ENCODE measurements at places on chromosomes 2 and 18.

DNA sequence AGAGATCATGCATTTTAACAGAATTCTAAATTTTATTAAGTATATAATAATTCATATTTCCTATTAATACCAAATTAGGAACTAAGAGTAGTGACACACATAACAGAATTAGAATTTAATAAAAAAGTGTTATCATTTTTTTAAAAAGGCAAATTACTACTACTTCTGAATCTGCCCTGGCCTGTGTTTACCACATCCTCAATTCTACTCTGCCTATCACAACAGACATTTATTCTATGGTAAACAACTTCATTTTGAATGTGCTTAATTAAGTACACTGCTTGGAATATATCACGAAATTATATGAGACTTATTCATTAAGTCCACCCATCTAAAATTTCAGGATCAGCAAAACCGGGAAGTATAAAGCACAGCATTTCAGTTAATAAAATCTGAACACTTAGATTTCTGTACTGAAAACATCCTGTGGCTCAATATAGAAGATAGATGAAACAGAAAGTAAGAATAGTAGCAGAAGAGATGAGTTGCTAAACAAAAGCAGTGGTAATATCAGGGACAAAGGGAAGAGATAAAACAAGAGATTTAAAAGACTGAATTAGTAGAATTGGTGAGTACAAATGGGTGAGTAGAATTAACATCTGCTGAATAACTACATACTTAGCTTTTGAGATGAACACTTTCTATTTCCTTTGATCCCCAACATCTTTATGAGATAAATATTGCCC lies 3.7 kb downstream of the SMC6 start:
- no peak for DNase-seq

GRCh38 chr2:73611193-73611592 lies 31.0 kb downstream of the NAT8 start:
- DNase-seq: no peak

- DNase-seq: no peak
Observed at GRCh38 chr18:7020995-7021777, 96.4 kb downstream of the LAMA1 start.

DNA sequence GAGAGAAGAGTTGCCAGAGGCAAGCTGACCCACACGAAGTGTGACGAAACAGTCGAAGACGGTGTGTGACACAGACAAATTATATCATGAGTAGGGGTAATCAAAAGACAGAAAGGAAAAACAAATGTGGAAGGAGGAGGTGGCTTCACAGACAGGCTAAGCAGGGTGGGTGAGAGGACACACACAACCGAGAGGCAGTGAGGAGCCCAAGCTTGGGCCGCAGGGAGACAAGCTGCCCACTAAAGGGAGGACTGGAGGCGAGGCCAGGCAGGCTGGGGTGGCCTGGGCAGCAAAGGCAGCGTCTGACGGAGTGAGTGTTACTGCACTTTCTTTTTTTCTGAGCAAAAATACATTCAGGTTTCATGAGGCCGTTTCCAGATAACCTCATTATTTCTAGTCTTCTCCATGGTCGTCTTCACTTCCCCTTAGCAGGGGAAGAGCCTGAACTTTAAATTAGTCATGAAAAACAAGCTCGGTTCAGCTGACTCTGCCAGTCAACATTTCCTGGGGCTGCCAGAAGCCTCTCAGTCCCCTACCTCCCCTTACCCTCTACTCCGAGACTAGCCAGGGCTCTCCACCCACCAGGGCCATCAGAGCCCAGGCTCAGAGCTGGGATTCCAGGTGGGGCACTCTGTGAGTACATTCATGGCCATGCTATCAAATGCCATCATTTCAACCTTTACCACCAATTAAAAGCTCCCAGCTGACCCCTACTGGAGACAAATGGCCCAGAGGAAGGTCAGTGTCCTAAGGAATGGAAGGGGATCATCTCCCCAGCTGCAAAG lies 13.8 kb upstream of the ZFP36L2 start:
- DNase-seq: no peak

GRCh38 chr18:49677762-49678413 lies 116.0 kb downstream of the LIPG start:
- DNase-seq: no peak

GRCh38 chr2:97766567-97766966 lies 53.2 kb downstream of the ZAP70 start:
- DNase-seq: no peak

DNA sequence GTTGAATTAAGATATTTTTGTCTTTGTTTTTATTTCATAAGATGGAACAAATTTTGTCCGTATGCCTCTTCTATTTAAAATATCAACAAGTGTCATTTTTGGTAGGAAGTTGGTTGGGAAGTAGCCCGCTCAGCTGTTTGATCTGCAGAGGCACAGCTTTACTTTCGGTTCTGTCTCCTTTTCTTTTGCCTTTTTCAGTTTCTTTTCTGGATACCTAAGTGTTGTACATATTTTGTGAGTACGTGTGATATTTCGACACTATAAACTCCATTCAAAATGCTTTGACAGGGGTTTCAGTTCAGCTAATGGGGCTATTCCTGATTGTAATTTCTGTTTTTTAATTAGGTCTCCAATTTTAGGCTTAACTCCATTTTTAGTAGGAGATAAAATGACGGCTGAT lies 1785.0 kb upstream of the LRRTM1 start:
- DNase-seq: no peak

GRCh38 chr2:102726128-102727087 lies 35.4 kb upstream of the TMEM182 start:
- no peak for DNase-seq

- DNase-seq: no peak
Observed at GRCh38 chr18:79877163-79878091, 74.0 kb downstream of the SLC66A2 start.

- DNase-seq: no peak
Observed at GRCh38 chr18:48347756-48348326, 61.3 kb downstream of the ZBTB7C start.

GRCh38 chr2:170991398-170992182 lies 62.5 kb downstream of the GORASP2 start:
- no peak for DNase-seq

GRCh38 chr2:7730449-7730848 lies 813.2 kb downstream of the RNF144A start:
- no peak for DNase-seq

- no peak for DNase-seq
Observed at GRCh38 chr18:46182633-46183358, 78.6 kb downstream of the HAUS1 start.

GRCh38 chr2:28644760-28645159 lies 106.9 kb upstream of the PPP1CB start:
- DNase-seq: no peak

GRCh38 chr18:76678248-76678647 lies 144.1 kb upstream of the ZNF236 start:
- DNase-seq: no peak

DNA sequence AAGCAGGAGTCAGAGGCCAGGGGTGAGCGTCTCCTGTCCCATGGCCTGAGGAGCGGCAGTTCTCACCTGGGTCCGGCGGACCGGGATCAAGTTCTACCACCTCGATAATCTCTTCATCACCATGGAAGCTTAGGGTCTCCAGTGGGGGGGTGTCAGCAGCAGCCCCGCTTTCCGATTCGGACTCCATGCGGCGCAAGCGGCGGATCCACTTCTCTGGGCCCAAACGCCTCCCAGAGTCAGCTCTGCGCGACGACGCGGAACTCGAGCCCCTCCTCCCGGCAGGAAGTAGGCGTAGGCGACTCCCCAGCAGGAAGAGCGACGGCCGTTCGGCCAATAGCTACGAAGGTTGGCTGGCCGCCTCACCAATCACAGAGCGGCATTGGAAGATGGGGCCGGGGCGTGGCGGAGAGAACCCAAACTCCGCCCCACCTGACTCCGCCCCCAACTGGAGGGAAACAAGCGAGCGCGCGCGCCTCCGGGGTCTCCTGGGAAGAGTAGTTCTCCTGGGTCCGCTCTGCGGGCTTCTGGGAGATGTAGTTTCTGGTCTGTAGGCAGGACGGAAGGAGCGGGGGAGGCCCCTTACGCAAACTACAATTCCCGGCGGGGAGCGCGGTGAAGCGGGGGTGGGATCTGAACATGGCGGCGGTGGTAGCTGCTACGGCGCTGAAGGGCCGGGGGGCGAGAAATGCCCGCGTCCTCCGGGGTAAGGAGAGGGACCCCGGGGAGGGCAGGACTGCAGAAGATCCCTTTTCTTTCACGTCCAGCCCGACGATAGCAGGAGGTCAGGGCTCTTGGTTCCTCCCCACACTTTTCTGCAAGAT lies at the start of the genes AAMP and PNKD:
Gene AAMP, minus strand, starts transcription at position 238 of the 821 bp plus-strand sequence. Its CDS starts 51 bp downstream, at position 187.
Gene PNKD, plus strand, starts transcription at position 620 of the 821 bp plus-strand sequence. Its CDS starts 17 bp downstream, at position 637.
- peak; percentile 99 for DNase-seq

GRCh38 chr18:10012526-10012925 lies 98.7 kb downstream of the VAPA start:
- DNase-seq: no peak

- DNase-seq: peak; percentile 68
Observed at GRCh38 chr2:145744541-145745386, 1224.8 kb upstream of the ZEB2 start.

GRCh38 chr2:32485399-32485798 lies 128.6 kb downstream of the BIRC6 start:
- DNase-seq: no peak

DNA sequence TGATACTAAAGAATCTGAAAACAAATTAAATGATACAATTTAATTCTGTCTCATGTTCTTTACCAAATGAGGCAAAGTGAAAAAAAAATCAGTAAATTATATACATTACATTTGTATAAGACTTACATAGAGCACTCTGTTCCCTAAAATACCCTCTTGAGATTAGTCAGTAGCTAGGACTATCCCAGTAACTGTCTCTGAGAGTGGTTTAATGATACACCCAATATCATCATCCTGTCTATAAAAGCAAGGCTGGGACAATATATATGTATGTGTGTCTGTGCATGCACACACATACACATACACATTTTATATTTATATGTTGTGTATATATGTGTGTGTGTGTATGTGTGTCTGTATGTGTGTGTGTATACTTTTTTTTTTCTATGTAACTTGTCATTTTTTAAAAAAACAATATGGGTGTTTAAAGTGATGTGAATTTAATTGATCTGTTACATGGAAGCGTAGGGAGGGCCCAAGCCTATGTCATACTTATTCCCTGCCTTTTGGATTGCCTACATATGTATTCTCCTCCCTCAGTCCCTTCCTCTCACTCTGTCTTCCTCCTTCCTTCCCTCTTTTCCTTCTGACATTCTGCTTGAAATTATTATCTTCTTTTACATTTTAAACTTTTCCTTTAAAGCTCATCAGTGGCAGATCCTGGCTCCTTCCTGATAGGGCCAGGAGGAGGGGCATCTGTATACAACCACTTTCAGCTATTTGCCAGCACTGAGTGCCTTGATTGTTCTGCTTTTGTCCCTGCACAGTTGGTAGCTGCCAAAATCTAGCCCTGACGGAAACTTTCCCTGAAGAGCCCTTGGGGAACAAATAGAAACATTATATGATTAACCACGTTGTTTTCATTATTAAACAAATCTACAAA lies 6.8 kb downstream of the ASXL3 start:
- DNase-seq: no peak

GRCh38 chr2:65343386-65343785 lies 89.0 kb downstream of the SPRED2 start:
- no peak for DNase-seq

GRCh38 chr2:119011162-119011909 lies 69.3 kb downstream of the MARCO start:
- DNase-seq: no peak

GRCh38 chr2:68272246-68272994 lies 20.1 kb upstream of the PPP3R1 start:
- DNase-seq: no peak

DNA sequence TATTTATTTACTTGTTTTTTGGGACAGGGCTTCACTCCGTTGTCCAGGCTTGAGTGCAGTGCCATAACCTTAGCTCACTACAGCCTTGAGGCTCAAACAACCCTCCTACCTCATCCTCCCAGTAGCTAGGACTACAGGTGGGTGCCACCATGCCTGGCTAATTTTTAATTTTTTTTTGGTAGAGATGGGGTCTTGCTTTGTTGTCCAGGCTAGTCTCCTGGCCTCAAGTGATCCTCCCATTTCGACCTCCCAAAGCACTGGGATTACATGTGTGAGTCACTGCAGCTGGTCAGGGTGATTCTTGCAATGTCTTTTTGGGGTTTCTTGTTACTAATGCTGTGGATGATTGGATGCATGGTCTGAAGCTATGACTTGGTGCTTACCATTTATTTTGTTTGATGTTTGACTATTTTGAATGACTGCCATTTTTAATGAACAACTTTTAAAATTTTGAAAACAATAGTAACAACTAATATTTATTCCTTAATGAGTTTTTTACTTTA lies 6.5 kb downstream of the CERS6 start:
- no peak for DNase-seq

GRCh38 chr2:221342388-221342787 lies 229.7 kb downstream of the EPHA4 start:
- DNase-seq: no peak

GRCh38 chr2:230692760-230693159 lies 19.9 kb upstream of the CAB39 start:
- DNase-seq: no peak

- DNase-seq: no peak
Observed at GRCh38 chr2:140639628-140640027, 1491.2 kb downstream of the LRP1B start.

- no peak for DNase-seq
Observed at GRCh38 chr18:63207143-63207790, 112.3 kb downstream of the BCL2 start.

GRCh38 chr2:16321872-16322271 lies 343.8 kb downstream of the CYRIA start:
- DNase-seq: no peak

DNA sequence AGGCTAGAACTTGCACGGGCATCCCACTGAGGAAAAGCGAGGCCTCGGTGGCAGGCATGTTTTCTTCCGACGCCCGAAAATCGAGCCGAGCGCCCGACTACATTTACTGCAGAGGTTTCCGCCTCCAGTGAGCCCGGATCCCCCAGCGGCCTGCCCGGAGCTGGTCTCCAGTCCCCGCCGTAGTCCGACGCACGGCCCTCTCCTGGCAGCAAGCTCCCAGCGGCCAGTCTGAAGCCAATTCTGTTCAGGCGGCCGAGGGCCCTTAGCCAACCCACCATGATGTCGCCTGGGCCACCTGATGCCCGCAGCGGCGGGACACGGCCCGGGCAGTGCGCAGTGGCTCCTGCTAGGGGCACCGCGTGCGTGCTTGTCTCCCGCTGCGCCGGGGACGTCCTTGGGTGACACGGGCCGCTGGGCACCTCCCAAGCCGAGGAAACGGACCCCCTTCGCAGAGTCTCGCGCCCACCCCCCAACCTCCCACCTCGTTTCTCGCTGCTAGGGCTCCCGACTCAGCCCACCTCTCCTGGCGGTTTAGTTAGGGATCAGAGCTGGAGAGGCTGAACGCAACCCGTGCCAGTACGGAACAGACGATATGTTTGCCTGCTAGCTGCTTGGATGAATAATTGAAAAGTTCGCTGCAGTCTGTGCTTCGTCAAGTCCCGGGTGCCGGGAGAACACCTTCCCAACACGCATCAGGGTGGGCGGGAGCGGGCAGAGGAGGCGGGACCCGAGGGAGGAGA lies 5.3 kb downstream of the ONECUT2 start:
- DNase-seq: no peak

- no peak for DNase-seq
Observed at GRCh38 chr2:86050301-86050700, 55.4 kb downstream of the POLR1A start.

DNA sequence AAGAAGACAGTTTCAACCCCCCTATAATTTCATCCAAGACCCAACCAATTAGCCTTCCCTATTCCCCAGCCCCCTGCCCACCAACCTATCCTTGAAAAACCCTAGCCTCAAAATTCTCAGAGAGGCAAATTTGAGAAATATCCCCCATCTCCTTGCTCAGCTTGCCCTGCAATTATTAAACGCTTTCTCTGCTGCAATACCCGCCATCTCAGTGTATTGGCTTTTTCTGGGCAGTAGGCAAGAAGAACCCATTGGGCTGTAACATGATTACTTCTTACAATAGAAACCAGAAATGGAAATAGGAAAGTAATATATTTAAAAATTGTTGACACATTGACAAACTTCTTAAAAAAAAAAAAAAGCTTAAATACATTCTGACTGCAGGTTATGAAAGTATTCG lies 140.6 kb upstream of the CCDC150 start:
- DNase-seq: no peak
